ENCODE measurements at places on chromosomes 13 and 19.

GRCh38 chr13:60435762-60436374 is 38.8 kb downstream of the TDRD3 start:
- no peak for DNase-seq

DNA sequence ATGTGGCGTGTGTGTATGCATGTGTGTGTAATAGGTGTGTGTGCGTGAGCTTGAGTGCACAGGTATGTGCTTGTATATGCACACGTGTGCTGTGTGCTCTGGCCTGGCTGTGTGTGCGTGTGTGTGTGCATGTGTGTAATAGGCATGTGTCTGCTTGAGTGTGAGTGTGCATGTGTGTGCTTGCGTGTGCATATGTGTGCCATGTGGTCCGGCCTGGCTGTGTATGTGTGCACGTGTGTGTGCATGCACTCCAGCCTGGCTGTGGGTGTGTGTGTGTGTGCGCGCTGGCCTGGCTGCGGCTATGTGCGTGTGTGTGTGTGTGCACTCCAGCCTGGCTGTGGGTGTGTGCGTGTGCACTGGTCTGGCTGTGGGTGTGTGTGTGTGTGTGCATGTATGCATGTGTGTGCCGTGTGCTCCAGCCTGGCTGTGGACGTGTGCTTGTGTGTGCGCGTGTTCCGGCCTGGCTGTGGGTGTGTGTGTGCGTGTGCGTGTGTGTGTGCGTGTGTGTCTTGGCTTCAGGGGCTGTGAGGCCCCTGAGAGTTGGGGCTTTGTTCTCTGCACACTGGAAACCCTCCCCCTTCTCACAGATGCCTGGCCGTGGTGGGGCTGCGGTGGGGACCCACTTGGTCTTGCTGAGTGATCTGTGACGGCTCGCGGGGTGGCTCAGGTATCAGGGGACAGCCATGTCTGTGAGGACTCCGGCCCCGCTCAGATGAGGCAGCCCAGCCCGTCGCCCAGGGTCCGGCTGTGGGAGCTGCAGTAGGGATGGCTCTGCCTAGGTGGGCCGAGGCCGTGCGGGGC is 8.2 kb downstream of the SPPL2B start:
- no peak for DNase-seq

- DNase-seq, result no peak
These were observed 1597.6 kb downstream of the EFNB2 start for GRCh38 chr13:104937881-104938280.

- no peak for DNase-seq
These were observed 1.7 kb downstream of the B9D2 start for GRCh38 chr19:41362143-41362847.

GRCh38 chr13:40522282-40522681 is 144.2 kb downstream of the FOXO1 start:
- no peak for DNase-seq

GRCh38 chr13:87444135-87444534 is 227.0 kb upstream of the SLITRK5 start:
- no peak for DNase-seq

GRCh38 chr19:13163609-13164342 is 13.6 kb downstream of the IER2 start:
- no peak for DNase-seq

- DNase-seq, result no peak
These were observed 37.6 kb downstream of the GRIK5 start for GRCh38 chr19:42032431-42032830.

DNA sequence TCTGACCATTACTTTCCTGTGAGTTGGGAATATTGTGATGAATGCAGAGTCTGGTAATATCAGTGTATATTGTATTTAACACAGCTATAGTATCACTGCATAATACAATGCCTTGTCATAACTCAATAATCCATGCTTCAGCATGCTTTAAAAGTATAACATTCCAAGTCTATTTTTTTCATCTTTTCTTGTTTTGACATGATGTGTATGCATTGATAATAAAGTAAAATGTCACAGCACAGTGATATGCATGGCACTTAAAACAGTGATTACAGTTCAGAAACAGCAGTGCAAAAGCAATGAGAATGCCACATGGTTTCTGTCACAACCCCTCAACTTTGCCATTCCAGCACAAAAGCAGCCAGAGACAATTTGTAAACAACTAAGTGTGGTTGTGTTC is 17.8 kb downstream of the KATNAL1 start:
- DNase-seq, result no peak

DNA sequence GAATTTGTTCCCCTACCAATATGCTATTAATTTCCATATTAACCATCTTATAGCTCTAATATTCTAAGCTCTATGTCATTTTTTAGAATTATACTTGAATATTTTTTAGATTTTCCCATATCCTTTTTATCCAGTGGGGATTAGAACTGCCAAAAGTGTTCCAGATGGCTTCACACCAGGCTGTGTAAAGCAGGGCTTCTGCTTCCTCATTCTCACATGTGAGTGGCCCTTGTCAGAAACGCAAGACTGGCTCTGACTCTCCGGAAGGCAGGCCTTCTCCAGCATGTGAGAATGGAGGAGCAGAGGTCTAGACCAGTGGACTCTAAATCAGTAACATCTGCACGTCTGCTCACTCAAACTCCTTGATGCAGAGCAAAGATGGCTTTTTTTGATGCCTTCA is 650.1 kb downstream of the FGF9 start:
- DNase-seq, result no peak

DNA sequence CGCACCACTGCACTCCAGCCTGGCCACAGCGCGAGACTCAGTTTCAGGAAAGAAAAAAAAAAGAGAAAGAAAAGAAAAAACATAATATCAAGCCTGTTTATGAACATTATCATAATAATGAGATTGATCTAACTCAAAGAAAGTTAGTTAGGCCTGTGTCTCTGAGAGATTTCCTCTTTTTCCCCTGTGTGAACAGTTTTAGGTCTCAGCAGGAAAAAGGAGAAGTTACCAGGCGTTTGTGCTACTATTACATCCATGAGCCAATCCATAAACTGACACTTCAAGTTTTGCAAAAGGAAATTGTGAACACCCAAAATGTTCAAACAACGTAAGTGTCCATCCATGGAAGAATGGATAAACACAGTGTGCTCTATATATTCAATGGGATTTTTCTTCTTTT is 3.8 kb downstream of the TARM1 start:
- DNase-seq, result no peak

GRCh38 chr13:112117258-112117954 is 50.5 kb downstream of the SOX1 start:
- no peak for DNase-seq

GRCh38 chr13:45961468-45961867 is 91.1 kb downstream of the ZC3H13 start:
- no peak for DNase-seq

DNA sequence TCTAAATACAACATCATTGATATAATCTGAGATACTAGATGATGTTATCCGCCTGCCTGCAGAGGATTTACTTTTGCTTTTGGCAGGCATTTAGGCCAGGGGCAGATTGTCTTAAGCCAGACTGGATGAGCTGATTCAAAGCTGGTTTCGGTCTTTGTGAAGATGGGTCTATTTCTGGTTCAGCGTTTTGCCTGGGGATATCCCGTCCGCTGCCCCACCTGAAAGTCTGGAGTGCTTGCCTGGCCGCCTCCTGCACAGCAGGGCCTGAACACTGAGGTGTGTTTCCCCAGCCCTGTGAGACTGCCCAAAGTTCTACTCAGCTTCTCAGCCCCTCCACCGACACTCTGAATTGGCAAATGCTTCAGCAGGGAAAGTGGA is 149.7 kb downstream of the KATNAL1 start:
- DNase-seq, result no peak

DNA sequence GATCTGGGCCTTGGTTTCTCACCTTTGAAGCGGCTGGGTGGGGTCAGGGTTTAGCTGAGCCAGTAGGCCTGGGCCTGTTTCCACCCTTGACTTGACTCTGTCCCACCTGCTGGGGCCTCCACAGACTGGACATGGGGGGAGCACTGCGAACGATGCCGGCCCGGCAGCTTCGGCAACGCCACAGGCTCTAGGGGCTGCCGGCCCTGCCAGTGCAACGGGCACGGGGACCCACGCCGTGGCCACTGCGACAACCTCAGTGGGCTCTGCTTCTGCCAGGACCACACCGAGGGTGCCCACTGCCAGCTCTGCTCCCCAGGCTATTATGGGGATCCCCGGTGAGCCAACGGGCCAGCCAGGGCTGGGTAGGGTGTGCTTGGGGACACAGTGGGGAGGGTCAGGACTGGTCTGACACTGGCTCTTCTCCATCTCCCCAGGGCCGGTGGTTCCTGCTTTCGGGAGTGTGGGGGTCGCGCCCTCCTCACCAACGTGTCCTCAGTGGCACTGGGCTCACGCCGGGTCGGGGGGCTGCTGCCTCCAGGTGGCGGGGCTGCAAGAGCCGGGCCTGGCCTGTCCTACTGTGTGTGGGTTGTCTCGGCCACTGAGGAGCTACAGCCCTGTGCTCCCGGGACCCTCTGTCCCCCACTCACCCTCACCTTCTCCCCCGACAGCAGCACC is 28.0 kb downstream of the MEGF8 start:
- DNase-seq, result no peak

DNA sequence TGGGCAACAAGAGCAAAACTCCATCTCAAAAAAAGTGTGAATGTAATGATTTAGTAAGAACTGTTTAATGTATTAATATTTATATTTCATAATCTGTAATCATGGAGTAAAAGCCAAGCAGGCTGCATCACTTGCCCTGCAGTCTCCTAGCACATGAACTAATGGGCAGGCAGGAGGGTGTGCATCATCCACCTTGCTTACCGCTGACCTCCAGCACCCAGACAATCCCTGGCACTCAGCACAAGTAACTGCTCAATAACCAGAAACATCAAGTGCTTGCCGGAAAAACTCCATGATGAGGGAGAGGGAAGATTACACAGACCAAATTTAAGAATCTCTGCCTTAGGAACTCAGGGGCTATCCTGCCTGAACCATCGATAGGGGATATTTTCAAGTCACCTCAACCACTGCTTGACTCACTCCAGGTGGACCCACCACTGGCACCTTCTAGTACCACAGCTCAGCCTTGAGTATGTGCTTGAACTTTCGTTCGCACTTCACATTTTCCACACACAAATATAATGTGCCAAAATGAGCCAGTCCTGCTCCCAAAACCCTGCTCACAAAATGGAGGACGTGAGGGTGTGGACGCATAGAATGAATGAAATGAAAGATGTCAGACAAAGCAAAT is 18.6 kb downstream of the BRD4 start:
- no peak for DNase-seq

DNA sequence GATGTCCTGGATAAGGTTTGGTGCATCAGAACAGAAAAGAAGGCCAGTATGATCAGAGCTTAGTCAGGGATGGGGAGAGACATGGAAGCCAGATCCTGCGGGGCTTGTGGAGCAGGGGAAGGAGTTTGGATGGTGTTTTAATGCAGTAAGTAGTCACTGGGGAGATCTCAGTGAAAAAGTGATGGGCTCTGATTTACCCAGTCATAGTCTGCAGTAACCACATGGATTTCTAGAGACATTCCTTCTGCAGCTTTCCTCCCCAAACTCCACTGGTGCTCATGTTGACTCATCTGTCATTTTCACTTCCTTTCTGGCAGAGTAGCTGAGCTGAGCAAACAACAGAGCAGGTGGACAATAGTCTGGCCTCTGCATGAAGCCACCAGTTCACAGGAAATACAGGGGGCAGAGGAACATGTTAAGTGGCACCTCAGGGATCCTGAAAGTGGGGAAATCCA is 144.1 kb downstream of the DPF1 start:
- no peak for DNase-seq

DNA sequence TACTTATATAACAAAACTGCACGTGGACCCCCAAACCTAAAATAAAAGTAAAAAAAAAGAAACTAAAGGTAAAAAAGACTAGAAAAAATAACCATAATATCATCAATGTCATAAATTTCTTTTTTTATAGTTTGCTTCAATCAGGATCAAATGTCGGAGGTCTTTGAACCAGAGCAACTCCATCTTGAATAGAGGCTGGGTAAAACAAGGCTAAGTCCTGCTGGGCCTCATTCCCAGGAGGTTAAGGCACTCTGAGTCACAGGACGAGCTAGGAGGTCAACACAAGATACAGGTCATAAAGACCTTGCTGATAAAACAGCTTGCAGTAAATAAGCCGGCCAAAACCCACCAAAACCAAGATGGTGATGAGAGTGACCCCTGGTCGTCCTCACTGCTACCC is 24.0 kb downstream of the TPT1 start:
- no peak for DNase-seq

- DNase-seq, result no peak
These were observed 565.8 kb downstream of the IRS2 start for GRCh38 chr13:109220631-109221030.

DNA sequence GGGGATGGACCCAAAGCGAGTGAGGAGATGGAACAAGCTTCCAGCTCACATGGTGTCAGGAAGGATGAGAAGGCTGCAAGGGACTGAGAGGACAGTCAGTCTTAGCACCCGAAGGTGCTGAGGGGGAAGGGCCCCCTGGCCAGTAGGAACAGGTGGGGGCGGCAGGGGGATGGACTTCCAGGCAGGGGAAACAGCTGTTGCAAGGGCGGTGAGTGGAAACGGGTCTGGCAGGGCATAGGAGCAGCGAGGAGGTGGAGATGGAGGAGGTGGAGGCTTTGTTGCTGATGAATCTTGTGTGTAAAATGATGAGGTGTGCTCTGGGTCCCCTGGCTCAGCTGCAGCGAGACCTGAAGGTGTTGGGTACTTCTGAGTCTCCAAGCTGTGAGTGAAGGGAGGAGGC is 1.2 kb downstream of the MAP1S start:
- DNase-seq, result no peak

- DNase-seq, result no peak
These were observed 43.4 kb upstream of the PDCD5 start for GRCh38 chr19:32537580-32537979.

- DNase-seq, result no peak
These were observed 2.0 kb upstream of the EBPL start for GRCh38 chr13:49693191-49693733.

DNA sequence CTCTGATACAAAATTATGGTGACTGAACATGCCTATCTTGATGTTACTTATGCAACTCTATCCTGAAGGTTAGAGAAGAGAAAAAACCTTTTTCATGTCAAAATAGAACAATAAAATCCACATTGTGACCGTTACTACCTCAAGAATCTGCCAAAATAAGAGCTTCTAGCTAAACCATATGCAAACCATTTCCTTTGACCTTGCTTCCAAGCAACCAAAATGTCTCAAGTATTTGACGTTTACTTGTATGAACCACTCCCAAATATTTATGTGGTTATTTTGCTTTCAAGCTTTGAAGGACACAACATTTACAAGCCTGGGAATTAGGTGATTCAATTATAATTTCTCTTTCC is 13.9 kb downstream of the FOXO1 start:
- no peak for DNase-seq

GRCh38 chr13:21734961-21735360 is 64.1 kb downstream of the FGF9 start:
- no peak for DNase-seq

DNA sequence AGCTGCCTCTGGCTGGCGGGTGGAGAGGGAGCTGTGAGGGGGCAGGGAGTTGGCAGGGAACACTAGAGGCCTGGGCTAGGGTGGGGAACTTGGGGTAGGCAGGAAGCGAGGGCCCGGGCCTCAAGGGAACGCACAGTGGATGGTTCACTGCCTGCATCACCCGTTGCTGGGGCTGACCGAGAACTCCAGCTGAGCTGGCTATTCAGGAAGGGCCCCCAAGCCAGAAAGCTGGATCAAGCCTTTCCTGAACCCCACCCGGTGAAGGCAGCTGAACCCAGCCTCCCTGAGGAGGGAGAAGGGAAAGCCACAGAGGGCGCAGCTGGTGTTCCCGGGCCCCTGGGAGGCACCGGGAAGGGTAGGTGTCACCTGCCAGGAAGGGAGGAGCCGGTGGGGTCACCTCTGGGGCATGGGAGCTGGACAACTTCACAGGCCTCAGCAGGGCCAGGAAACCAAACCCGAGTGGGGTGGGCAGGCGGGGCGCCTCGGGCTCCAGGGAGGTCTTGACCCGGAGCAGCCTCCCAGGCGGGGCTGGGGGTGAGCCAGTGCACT is 13.9 kb downstream of the PALM start:
- no peak for DNase-seq

Data from activated CD8-positive, alpha-beta memory T cell treated with anti-CD3 and anti-CD28 coated beads for 4 hours (primary cell).